ENCODE measurements at places on chromosomes 13 and 19.

DNA sequence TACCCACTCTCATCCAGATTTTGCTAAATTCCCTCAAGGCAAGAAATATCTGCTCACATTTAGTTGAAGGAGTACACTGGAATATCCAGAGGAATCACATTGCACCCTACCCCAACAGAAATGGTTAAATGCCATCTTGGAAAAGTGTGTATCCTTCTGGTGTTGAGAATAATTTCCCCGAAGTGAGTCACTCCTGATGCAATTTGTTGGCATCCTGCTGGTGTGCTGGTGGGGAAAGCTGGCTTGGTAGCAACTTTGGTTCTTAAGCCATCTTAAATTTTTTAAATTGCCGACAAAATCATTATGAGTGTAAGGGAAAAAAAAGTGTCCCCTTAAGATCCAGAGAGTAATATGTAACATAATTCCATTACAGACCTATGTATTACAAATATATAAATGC is 337.3 kb upstream of the DACH1 start:
- DNase-seq: no peak

- DNase-seq: no peak
Observed at GRCh38 chr19:28569132-28570131, 643.5 kb downstream of the UQCRFS1 start.

DNA sequence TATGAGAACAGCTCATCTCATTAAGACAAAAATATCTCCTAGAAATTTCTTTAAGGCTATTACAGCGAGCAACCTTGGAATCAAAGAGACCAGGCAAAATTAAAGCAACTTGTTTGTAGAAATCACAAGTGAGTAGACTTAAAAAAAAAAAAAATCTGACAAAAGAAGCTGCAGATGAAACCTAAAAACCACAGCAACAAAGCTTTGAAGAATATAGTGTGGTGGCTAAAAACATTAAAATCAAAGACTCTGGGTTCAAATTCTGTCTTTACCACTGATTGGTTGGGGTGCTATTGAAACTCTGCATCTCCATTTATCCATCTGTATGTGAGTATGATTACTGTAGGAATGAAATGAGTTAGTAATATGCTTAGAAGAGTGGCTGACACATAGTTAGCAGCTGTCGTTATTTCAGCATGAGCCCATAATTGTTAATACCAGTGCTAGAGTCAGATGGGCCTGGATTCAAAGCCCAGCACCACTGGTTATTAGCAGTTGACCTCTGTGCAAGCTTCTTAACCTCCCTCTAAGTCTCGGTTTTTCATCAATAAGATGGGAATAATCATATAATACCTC is 157.6 kb downstream of the FOXO1 start:
- no peak for DNase-seq

GRCh38 chr13:21043898-21044297 is 17.5 kb downstream of the LATS2 start:
- no peak for DNase-seq

DNA sequence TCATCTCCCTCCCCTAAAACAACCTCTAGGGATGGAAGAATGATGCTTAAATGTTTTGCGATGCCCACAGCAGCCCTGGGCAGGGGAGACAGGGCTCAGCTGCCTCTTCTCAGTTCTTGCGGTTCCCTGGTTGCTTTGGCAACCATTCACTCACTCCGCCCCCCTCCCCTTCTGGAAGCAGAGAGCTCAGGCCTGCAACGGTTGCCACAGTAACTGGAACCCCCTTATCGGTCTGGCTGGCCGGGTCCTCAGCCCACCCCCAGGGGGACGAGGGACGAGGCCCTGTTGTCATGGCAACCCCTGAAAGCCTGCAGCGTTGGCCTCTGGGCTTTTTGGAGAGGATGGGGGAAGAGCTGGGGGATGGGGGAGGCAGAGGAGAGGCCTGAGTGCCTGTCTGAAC is 19.5 kb downstream of the NOVA2 start:
- DNase-seq: no peak

- DNase-seq: no peak
Observed at GRCh38 chr13:31477961-31478360, 261.4 kb upstream of the RXFP2 start.

GRCh38 chr13:26200811-26201210 is 21.3 kb downstream of the RNF6 start:
- DNase-seq: no peak

DNA sequence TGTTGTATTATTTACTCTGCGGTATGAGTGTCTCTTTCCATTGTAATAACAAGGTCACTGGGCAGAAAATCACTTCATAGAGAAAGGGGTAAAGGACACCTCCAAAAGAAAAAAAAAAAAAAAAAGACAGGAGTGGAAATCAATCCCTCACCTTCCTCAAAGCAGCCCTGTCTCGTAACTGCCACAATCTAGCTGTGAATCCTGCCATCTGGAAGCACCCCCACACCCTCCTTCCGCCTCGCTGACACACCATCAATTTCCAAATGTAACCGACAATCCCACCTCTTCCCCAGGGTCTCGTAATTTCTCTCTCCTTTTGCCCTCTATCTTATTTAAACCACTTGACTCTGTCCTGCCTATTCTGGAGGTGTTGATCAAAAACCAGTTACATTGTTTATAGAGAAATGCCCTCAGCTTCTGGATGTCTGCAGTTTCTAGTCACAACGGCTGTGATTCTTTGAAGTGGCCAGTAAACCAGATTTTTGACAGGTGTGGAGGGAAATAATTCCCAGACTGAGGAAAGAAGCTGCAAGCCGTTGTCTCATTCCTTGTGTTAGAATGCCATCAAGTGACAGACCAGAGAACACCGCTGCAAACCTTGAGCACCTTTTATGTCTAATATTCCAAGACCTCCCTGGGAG is 9.1 kb upstream of the POP4 start:
- no peak for DNase-seq

- no peak for DNase-seq
Observed at GRCh38 chr19:49173198-49173597, 15.6 kb downstream of the TRPM4 start.

DNA sequence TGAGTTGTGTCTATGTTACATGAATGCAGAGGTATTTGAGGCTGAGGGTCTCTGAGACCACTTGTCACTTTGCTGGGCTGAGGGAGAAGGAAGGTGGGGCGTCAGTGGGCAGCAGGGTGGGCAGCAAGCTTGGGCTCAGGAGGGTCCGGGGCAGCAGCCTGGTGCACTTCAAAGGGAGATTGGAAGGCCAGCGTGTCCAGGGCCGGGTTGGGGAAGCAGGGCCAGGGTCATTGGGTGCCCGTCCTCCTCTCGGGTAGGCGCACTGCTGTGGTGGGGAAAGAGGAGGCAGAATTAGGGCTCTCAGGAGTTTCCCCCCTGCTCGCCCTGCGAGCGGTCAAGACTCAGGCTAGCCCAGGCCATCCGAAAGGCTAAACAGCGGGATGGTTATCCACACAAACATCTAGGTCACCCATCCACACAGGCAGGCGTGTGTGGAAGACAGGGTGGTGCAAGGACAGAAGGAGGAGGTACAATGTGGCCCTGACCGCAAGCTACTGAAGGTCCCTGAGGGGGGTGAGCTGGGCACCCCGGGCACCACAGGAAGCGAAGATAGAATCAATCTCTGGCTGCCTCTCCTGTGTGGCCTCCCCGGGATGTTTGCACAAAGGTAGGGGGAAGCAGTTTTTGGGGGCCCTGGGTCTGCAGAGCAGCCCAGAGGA is 37.7 kb downstream of the MYO9B start:
- no peak for DNase-seq

GRCh38 chr13:43579321-43579720 is 207.5 kb downstream of the ENOX1 start:
- no peak for DNase-seq

DNA sequence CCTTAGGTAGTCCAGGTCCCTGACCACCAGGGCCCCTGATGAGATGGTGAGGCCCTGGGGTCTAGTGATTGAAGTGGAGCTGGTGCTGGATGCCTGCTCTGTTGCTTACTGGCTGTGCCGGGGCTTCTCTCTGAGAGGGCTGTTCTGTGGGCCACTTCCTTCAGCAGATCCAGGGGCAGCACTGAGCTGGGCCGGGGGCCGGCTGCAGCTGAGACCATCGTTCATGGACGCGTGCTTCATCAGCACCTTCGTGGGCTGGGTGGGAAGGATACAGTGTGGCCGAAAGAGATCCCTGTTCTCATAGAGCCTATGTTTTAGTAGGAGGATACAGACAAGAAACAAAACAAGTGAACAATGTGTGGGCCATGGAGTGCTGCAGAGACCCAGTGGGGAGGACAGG is 33.2 kb upstream of the TEX29 start:
- DNase-seq: no peak

GRCh38 chr13:100634696-100635095 is 39.9 kb downstream of the TMTC4 start:
- no peak for DNase-seq

DNA sequence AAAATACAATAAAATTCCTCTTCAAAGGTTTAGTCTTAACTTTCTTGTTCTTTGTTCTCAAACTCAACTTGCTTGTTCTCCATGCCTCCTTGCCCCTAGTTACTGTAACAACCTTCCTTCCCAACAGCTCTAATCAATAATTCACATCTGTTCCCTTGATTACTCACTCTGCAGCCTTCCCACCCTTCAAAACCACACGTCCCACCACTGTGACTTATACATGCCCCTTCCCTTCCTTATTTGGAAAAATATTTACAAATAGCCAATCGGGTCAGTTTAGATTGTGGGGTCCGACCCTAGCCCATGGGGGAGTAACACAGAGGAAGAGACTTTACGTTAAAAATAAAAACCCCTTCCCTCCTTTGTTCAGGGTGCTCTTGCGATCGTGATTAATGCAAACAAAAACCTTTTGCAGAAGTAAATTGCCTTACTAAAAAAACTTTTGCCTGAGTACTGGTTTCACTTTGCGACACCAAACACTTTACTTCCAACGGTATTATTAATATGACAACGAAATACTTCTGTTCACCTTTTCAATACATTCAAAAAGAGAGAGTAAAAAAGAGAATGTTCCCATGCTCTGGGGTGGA is 512 bp upstream of the ZNF93 start:
- no peak for DNase-seq
